Activated CD4-positive, alpha-beta T cell treated with anti-CD3 and anti-CD28 coated beads, Interleukin-2, amount 10 ng/mL, durations not matched to agents 7 days and 5 days (primary cell): ENCODE measurements at places on chromosomes 7 and 10. TPM values are rescaled to one million over a fixed set of nuclear protein-coding genes. Genes with fewer than 3 reads are reported as not detected.

ADAM22 gene
- 1.1 TPM for total RNA-seq

GRCh38 chr10:4034907-4035598, 250.0 kb upstream of the KLF6 start:
- peak; percentile 50 for DNase-seq

XPNPEP1 gene
- 83.2 TPM for total RNA-seq

GRCh38 chr10:5199398-5199797, 2.8 kb downstream of the AKR1C4 start:
- DNase-seq, result no peak

GRCh38 chr7:158255558-158255957, 332.1 kb downstream of the PTPRN2 start:
- DNase-seq, result no peak

RHOBTB1 gene
- 0.06 TPM for total RNA-seq

DNA sequence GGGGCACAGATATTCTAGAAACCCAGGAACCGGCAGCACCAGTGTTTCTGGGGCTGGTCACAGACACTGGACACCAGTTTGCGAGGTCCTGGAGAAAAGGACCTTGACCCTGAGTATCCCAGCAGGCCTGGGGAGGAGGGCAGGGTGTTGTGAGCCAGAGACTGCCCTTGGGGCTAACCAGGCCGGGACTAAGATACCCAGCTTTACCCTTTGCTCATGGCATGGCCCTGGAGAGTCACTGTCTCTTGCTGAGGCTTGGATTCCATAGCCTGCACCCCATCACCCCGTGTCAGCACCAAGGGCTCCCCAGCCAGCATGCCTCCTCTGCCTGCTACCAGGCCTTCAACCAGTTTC, 124.4 kb downstream of the COL26A1 start:
- no peak for DNase-seq

DNA sequence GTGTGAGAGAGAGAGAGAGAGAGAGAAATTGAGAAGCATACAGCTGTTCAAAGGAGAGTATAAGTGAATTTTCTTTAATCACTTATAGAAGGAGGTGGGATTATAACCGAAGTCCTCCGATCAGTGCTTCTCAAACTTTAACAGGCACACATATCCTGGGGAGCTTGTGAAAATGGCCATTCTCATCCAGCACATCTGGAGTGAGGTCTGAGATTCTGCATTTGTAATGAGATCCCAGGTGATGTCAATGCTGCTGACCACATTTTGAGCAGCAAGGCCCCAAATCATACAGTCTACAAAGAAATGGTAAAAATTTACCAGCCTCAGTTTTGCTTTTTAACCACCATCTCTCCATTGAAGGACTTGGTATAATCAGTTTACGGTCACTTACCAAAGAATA, 219.0 kb downstream of the PTEN start:
- DNase-seq, result no peak

DNA sequence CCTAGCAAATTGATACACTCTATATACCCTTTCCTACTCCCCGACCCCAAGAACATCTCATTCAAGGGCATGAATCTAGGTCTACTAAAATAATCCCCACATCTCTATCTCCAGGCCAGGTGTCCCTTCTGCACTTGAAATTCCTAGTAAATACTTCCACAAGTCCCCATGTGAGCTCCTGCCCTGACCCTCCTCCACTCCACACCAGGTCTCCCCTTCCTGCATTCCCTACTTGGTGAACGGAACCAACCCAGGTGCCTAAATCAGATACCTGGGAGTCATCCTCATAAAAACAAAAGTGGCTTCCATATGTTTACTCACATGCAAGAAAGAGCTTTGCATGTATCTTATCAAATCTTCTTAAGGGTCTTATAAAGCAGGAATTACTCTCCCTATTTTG, 69.2 kb downstream of the COA1 start:
- no peak for DNase-seq

FFAR4 gene
- total RNA-seq, result not detected

- DNase-seq, result no peak
Measured at GRCh38 chr10:30039567-30039966, 19.8 kb downstream of the JCAD start.

GRCh38 chr10:20276127-20276979, 460.1 kb downstream of the PLXDC2 start:
- no peak for DNase-seq
